ENCODE measurements at places on chromosomes 1 and 21.

GRCh38 chr1:61481315-61481715, 243.6 kb downstream of the TM2D1 start:
- no peak for DNase-seq

DNA sequence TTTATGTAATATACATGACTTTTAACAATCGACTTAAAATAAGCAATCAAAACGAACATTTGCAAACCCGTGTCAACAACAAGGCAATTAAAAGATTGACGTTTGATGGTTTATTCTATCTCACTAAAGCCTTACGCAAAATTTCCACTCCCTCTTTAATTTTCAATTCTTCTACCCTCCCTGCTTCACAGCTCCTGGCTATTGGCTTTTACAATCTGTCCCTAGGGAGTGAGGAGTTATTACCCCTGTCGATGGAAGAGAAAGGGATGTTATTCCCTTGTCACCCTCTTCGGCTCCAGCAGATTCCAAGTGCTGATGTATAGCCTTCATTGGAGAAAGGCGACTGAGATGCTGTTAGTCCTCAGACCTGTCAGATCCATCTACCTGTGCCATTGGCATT, 161.3 kb downstream of the ZNF281 start:
- DNase-seq = no peak

GRCh38 chr1:232621050-232621449, 8.9 kb downstream of the SIPA1L2 start:
- no peak for DNase-seq

DNA sequence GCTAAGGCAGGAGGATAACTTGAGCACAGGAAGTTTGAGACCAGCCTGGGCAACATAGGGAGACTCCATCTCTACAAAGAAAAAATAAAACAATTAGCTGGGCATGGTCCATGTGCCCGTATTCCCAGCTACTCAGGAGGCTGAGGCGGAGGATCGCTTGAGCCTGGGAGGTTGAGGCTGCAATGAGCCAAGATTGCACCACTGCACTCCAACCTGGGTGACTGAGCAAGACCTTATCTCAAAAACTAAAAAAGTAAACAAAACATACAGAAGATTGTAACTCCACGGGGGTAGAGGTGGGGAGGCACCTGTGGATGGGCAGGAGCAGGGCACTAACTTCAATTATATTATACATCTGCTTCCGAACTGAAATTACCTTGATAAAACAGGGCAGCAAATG, 4.6 kb downstream of the S100B start:
- DNase-seq = no peak

DNA sequence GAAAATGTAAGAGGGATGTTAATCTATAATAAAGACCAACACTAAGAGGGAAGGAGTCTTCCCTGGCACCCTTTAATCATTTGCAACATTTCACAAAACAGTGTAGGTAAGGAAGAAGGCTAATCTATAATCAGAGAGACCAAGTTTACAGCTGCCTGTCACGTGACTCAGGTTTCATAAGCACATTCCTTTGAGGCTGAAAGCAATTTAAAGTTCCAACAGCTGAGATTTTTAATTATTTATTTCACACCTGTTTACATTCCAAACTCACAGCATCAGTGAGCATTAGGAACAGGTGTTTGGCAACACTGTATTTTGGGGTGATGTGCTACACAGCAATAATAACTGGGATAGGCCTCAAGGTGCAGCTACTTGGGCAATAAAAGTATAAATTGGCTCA, 75.7 kb upstream of the PGBD5 start:
- DNase-seq = no peak

All from GM10248 (cell line).